Hematopoietic multipotent progenitor cell treated with erythropoietin and hydrocortisone succinate and interleukin-3 and kit ligand, for 8 days (in vitro differentiated cells): ENCODE measurements at places on chromosomes 11 and 22.

DNA sequence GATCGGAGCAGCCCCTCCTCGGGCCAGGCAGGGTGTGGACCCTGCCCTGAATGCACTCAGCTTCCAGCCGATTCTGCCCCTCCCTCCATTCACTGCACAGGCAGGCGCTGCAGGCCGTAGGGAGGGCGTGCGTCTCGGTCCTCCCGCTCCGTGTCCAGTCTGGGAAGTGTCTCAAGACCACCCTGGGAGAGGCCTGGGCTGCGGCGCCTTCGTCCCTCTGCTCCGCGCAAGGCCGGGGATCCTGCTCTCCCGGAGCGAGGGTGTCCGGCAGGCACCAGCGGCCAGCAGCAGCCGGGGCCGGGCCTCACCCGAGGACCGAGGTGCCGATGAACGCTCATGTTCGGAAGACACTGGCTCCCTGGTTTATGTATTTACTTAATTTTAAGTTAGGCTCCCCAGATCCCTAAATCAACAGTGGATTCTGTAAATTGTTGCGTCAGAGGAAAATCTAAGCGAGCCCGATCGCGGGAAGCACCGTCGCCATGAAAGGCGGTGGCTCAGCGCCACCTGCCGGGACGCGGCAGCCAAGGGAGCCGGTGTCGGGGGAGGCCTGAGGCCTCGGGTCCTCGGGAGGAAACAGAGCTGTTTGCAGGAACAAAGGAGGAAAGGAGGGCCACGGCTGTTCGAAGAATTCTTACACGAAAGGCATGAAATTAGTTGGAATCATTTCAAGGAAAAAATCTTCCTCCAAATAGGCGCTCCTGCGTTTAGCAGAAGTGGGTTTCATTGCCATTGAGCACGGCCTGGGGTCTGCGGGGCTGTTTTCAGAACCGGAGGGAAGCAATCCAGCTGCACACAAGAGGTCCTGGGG lies 195.3 kb downstream of the BRD1 start:
- DNase-seq = peak; percentile 24

- DNase-seq = no peak
Measured at GRCh38 chr11:95293116-95293515, 62.1 kb upstream of the SESN3 start.

GRCh38 chr11:61961570-61962212 lies 5.7 kb downstream of the FTH1 start:
- no peak for DNase-seq

DNA sequence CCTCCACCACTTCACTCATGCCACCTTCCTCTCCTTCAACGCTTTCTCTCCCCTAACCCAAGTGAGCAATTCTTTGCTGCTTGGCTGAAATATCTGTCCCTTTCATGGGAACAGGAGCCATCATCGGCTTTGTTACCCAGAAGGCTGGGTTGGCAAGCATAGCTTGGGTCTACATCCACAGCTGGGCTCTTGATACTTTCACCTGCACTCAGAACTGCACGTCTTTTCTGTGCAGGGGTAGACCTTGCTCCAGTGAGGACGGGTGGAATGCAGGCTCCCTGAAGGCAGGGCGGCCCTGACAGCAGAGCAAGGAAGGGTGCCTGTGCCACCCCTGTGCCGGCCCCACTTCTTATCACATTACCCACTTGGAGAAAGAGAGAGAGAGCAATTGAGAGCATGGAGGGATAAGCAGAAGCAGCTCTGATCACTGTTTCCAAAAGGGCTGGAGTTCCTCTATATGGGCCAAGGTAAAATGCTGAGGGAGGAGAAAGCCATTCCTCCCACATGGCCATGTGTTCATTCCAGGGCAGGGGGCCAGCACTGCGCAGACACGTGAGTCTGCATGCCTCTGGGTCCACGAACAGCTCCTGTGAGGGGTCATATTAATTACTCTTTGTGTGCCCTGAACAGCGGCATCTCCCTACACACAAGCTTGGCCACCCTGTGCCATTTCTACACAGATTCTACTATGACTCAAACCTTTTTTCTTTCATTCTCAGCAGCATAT lies 181.8 kb downstream of the BUD13 start:
- DNase-seq = no peak

- DNase-seq = no peak
Measured at GRCh38 chr11:121070951-121071845, 29.8 kb upstream of the TECTA start.

GRCh38 chr11:64229744-64230170 lies 591 bp upstream of the DNAJC4 start:
- no peak for DNase-seq

- DNase-seq = no peak
Measured at GRCh38 chr22:17536269-17536668, 27.0 kb upstream of the SLC25A18 start.
